ENCODE measurements at places on chromosomes 2 and 18. TPM values are rescaled to one million over a fixed set of nuclear protein-coding genes. Genes with fewer than 3 reads are reported as not detected.

TWIST2 gene
- not detected for total RNA-seq

ITGB6 gene
- not detected for total RNA-seq

SP5 gene
- 1.4 TPM for total RNA-seq

EVX2 gene
- total RNA-seq, result not detected

RAX gene
- not detected for total RNA-seq

ERMN gene
- 3.5 TPM for total RNA-seq

RNF152 gene
- 0.12 TPM for total RNA-seq

DNA sequence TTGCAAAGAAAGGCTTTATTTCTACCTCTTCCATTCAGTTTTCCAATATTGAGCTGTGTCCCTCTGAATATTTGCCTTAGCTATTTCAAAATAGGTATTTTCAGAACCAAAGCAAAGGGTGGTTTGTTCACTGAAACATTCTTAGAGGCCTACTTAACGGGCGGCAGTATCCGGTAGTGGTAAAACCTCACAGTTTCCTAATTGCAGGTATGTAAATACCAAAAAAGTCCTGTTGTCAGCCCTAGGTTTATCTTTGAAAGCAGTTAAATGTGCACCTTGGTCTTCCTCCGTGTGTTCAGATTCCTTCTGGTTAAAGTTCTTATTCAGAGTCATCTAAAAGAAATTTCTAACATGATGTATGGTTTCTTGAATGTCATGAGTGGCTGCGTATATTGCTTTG lies 38.9 kb downstream of the CCNT2 start:
- no peak for DNase-seq

GRCh38 chr18:12283256-12283655 lies 24.8 kb upstream of the TUBB6 start:
- DNase-seq, result no peak

GRCh38 chr2:45494275-45494977 lies 116.6 kb downstream of the SRBD1 start:
- DNase-seq, result peak; percentile 29

DNA sequence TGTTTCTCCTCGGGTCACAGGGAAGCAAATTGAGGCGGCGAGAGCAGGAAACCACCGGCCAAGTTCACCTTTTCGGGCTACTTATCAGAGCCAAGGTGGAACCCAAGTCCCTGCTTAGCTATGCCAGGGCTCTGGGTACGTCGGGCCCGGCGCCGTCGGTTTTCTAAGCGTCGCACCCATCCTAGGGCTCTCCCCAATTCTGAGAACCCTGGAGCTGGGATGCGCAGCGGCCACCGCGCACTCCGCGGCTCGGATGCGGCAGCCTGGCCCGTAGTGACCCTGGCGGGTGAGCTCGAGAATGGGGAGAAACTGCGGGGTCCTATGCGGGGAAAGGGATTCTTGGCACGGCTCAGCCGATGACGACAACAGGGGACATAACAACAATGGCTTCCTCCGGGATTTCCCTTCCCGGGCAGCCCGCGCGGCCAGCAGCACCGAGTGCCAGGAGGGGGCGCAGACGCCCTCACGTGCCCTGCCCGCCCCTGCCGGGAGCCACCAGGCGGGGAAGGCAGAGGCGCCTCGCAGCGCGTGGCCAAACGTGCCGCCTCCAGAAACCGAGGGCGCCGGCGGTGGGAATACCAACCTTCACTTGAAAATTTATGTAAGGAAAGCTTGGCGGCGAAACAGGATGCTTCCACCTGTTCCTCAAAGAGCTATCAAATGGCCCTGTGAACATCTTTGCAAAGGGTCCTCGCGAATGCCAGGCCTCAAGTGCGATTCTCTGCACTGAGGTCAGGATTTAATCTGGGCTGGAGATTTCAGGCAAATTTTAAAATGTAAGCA lies 2.1 kb upstream of the SLC30A3 start:
- DNase-seq, result peak; percentile 75

- no peak for DNase-seq
Observed at GRCh38 chr18:26546875-26547645, 1.3 kb downstream of the KCTD1 start.

DNA sequence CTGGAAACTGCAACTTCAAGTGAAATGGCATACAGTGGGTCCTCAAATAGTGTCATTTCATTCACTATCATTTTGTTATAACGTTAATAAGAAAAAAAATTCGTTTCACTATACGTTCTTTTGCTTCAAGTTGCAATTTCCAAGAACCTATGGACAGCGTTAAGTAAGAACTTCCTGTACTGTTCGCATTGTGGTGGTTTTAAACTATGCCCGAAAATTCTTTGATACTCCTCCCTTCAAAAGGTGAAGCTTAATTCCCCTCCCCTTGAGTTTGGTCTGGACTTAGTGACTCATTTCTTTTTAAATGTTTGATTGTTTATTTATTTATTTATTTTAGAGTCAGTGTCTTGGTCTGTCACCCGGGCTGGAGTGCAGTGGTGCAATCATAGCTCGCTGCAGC lies 20.7 kb downstream of the GNLY start:
- no peak for DNase-seq

- no peak for DNase-seq
Observed at GRCh38 chr2:309148-309953, 21.5 kb upstream of the ALKAL2 start.

DNA sequence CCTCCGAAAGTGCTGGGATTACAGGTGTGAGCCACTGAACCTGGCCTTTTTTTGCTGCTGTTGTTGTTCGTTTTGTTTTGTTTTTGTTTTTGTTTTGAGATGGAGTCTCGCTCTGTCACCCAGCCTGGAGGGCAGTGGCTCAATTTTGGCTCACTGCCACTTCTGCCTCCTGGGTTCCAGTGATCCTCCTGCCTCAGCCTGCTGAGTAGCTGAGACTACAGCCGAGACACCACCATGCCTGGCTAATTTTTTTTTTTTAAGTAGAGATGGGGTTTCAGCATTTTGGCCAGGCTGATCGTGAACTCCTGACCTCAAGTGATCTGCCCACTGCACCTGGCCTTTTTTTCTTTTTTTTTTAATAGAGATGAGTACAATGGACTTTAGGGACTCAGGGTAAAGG lies 22.0 kb downstream of the TMEM127 start:
- DNase-seq, result no peak

DNA sequence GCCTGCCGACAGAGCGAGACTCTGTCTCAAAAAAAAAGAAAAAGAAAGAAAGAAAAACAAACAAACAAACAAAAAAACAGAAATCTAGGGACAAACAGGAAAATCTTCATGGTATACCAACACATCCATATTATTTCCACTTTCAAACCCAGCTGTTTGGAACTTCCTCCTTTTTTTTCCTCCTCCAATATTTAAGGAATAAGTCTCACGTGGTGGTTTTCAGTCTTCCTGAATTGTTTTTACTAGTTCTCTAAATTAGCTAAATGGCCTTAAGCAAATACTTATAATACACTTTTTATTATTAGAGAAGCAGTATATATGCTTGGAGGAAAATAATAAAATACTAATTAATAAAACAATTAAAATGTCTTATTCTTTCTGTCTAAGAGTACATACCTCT lies 48.7 kb upstream of the GLS start:
- no peak for DNase-seq

GRCh38 chr18:48417985-48418384 lies 8.8 kb upstream of the ZBTB7C start:
- no peak for DNase-seq

- DNase-seq, result no peak
Observed at GRCh38 chr18:73653251-73653650, 494.4 kb downstream of the FBXO15 start.

DNA sequence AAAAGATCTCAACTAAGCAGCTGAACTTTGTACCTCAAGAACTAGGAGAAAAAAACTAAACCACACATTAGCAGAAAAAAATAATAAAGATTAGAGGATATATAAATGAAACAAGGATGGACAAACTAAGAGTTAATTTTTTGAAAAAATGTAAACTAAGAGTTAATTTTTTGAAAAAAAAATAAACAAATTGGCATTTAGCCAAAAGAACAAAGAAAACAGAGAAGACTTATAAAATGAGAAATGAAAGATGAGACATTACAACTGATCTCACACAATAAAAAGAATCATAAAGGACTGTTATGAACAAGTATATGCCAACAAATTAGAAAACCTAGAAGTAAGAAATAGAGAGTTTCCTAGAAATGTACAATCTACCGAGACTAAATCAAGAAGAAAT lies 859.2 kb upstream of the GYPC start:
- no peak for DNase-seq

- DNase-seq, result no peak
Observed at GRCh38 chr18:50013363-50014138, 181.4 kb downstream of the MYO5B start.
